NAMALWA (cell line): ENCODE measurements at places on chromosomes 16 and 17.
A peak's percentile ranks its signal among the peaks of the same experiment; 100 is the strongest.

GRCh38 chr16:86821895-86822294, 243.5 kb downstream of the FOXL1 start:
- no peak for DNase-seq

GRCh38 chr16:85711982-85712587, 23.3 kb upstream of the GINS2 start:
- no peak for DNase-seq

- DNase-seq, result no peak
Observed at GRCh38 chr16:72508191-72508590, 336.2 kb upstream of the PMFBP1 start.

DNA sequence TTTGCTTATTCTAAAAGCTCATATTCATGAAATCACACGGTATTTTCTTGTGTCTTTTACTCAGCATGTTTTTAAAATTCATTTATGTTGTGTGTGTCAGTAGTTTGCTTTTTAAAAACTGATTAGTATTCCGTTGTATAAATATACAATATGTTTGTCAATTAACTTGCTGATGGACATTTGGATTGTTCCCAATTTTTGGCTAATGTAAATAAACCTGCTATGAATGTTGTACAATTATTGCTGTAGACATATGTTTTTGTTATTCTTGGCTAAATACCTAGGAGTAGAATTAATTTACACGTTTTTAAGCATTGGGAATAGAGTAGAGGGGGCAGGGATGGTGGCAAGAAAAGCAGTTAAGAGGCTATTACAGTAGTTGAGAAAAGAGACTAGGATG, 199.5 kb upstream of the CCL2 start:
- no peak for DNase-seq

DNA sequence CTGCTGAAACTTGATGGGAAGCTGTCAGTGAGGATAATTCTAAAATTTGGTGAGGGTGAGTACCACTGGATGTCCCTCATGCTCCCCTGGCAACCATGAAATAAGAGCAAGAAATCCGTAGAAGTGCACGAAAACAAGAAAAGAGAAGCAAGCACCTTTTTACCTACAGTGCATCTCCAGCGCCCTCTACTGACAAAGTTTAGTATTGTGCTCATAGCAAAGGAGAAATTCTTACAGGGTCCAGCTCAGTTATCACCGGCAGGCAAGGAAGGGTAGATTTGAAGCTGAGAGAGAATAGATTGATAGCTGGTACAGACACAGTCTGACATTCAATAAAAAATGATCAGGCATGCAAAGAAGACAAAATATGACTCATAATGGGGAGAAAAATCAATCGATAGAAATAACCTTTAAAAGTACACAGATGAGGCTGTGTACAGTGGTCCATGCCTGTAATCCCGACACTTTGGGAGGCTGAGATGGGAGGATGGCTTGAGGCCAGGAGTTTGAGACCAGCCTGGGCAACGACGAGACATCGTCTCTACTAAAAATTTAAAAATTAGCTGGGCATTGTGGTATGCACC, 28.3 kb upstream of the TEX2 start:
- peak; percentile 73 for DNase-seq

DNA sequence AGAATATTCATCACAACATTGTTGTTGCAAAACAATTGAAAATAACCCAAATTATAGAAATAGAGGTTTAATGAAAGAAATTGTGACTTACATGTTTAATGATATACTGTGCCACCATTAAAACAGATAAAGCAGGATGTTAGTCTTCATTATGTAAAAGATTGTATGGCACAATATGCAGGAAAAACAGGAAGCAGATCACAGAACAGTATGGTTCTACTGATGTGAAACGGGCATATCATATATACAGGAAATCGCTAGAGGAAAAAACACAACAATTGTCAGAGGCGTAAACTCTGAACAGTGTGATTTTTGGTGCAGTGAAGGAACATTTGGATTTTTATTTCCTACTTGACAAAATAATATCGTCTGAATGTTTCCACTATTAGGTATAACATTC, 22.0 kb downstream of the OR3A1 start:
- DNase-seq, result no peak

GRCh38 chr17:40100669-40101366, 429 bp upstream of the NR1D1 start:
- DNase-seq, result peak; percentile 97

- DNase-seq, result no peak
Observed at GRCh38 chr16:66161269-66161668, 205.2 kb upstream of the CDH5 start.

DNA sequence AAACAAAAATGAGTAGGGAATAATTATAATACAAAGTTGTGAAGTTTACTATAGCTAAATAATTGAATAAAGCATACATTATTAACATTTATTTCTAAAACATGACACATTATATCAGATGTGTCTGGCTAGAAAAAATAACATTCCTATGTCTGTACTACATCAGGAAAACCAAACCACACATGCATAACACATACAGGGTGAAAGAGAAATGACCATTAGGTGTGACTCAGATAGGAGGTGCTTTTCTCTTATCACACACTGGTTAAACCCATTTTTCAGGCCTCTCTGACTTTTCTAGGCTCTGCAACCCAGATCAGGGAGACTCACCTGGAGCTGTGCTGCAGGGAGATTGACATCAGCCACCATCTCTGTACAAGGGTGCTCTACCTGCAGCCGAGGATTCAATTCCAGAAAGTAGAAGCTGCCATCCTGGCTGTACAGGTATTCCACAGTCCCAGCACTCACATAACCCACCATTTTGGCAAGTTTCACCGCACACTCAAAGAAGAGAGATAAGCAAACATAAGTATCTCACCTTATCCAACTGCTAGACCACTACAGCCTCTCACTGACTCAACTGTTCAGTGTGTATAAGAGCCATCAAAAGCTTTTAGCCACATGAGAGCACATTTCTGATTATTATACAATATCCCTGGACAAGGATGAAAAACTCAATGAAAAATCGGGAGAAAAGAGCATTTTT, 116.6 kb upstream of the C17orf78 start:
- DNase-seq, result no peak
